ENCODE measurements at places on chromosomes 4 and X.

DNA sequence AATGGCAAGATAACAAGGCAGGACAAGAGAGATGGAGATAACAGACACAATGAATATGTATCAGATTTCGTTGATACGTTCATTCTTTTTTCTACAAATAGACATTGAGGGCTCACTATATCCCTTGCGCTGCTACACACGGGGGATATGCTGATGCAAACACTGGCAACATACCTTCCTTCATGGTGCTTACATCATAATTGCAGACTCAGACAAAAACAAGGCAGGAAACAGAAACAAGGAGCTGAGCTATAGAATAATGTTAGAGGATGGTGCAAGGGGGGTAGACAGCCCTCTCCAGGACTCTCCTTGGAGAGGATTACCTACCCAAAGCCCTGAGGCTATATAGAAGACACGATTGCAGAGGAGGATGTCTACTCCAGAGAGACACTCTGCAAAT lies 1069.5 kb downstream of the DMD start:
- DNase-seq = no peak

GRCh38 chr4:105605493-105605892 lies 53.1 kb downstream of the ARHGEF38 start:
- DNase-seq = no peak

DNA sequence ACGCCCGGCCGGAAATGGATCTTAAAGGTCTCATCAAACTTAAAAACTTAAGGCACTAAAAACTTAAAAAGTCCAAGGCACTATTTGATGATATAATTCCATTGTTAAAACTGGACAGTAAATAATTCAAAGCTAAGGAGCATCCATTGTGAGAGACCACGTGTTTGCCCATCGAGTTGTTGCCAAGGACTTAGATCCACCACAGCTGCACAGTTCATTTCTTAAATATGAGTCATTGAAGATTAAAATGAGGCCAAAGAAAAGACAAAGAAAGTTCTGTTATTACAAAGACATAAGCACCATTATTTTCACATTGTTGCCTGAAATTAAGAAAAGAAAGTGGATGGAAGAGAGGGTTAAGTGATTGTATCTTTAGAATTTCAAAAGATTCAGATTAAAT lies 411.5 kb upstream of the FTHL17 start:
- no peak for DNase-seq

DNA sequence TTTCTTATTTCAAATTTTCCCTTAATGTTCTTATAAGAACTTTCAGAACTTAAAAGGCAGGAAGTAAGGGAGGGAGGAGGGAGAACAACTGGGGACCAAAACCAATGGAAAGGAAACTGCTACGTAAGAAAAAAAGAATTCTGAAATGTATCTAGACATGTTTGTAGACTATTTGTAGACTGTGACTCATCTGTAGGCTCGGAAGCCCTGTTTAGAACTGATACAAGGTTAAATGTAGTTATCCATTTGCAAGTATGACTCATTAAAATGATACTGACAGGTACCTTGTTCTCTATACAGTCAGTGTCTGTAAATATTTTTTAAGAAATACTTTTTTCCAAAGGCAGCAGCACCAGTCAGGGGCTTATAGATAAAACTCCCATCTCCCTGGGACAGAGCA lies 202.0 kb downstream of the DHX15 start:
- no peak for DNase-seq

DNA sequence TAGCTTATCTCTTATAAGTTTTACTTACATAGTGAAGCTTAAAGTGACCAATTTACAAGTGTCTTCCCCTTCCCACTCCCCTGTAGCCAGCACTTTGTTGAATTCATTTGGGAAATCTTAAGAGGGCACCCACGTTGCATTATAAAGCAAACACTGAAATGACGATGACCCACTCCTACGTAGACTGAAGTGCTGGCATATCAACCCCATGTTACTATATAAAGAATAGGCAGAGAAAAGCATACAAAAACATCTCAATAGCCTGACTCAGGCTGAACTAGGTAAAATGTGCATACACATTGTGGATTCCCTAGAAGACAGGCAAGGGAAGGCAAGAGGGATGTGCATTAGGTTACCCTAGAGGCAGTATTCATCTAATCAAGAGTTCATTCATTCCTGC lies 313.4 kb downstream of the TENM3 start:
- DNase-seq = no peak

DNA sequence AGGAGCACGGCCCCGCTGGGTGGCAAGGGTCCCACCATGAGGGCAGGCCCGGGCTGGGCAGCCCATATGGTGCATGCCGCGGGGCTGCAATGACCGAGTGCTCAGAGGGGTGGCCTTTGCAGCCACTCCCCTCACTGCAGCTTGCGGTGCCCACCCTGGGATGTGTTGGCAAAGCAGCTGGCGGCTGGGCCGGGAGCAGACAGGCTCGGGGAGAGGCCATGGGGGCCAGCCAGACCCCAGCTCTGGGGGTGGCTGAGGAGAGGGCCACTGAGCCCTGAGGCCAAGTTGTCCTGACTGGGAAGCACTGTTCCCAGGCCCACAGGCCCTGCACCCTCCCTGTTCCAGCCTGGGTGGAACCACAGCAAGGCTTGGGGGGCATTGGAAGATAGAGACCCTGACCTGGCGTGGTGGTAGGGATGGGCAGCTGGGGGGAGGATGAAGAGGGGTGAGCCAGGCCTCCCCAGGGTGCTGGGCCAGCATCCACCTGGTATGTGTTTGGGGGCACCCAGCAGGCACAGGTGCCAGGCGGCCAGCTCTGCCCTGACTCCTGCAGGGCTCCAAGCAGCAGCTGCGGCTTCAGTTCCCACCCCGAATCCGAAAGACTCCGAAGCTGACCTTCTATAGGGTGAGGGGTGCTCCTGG lies 18.4 kb upstream of the RNF4 start:
- no peak for DNase-seq

GRCh38 chr4:117983541-117984365 lies 50.5 kb upstream of the NDST3 start:
- DNase-seq = no peak

GRCh38 chrX:65752294-65752693 lies 84.8 kb downstream of the MSN start:
- no peak for DNase-seq

Data from vagina (tissue), 2 donors.